ENCODE measurements at places on chromosomes 4 and X.

DNA sequence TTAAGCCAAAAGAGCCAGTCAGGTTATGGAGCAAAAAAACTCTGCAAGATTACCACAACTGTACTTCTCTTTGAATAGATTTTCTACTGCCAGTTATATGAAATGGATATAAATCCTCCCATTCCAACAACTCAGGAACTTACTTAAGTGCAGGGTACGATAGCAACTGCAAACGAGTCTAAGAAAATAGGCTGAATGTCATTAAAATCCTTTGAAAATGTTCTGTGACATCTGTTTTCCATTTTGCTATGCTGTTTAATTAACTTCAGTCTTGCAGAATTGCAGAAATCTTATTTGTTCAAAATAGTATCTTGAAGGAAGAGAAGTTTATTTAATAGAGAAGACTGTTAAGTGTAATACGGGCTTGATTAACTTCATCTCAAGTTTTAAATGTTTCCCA lies 243.8 kb downstream of the PALLD start:
- no peak for DNase-seq

- DNase-seq, result no peak
Observed at GRCh38 chr4:108943976-108944591, 181.2 kb upstream of the ETNPPL start.

- no peak for DNase-seq
Observed at GRCh38 chrX:106619797-106620196, 8.0 kb downstream of the RADX start.

DNA sequence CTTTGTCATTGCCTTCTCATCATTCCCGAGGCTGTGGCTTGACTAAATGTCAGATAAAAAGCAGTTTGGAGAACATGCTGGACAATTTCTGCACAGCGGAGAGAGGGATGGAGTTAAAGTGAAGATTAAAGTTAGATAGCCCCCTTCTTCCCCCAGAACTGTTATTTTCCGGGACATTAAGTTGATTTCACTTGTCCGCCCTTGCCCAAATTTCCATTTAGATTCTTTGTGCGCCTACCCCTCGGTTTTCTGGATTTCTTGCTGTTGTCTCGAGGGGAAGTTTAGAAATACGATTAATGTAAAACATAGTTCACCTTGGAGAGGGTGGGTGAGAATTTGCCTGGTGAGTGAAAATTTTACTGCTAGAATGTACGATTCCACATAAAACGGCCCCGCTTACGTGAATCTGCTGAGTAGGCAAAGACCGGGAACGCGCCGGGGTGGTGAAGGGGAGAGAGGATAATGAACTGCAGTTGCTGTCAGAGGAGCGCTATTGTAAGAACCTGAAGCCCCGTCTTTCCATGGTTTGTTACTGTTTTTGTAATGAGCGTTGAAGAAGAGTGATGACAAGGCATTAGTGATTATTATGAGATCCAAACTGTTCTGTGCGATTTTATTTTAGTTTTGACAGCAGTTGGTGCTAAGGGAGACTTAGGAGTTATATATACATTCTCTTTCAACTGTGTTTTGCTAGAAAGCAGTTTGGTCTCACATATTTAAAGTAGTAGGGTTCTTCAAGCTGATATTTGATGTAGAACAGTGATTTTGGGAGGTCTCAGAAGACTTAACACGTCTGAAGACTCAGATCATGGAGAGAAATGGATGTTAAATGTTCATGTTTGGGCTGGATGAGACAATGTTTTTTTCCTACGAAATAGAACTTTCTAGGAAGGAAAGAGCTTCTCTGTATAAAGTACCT lies 73.0 kb downstream of the AFF1 start:
- DNase-seq, result peak; percentile 90

- no peak for DNase-seq
Observed at GRCh38 chr4:182556580-182556979, 313.4 kb downstream of the TENM3 start.

DNA sequence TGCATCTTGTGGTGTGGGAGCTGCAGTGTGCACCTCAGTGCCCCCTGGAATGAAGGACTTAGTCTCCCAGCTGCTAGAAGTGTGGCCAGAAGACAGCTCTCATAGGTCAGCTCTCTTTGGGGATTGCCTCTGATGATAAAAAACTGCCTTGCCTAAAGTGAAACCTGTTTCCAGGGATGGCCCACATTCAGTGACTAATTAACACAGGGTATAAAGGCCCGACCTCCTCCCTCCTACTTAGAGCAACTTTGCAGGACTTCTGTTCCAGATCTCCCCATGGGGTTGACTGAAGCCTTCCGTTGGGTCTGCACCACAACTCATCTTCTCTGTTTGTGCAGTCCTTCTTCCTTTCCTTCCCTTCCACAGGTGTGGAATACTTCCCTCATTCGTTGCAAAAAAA lies 53.2 kb downstream of the SPINK2 start:
- DNase-seq, result no peak

GRCh38 chr4:73259571-73260090 lies 1.0 kb upstream of the ANKRD17 start:
- DNase-seq, result no peak

DNA sequence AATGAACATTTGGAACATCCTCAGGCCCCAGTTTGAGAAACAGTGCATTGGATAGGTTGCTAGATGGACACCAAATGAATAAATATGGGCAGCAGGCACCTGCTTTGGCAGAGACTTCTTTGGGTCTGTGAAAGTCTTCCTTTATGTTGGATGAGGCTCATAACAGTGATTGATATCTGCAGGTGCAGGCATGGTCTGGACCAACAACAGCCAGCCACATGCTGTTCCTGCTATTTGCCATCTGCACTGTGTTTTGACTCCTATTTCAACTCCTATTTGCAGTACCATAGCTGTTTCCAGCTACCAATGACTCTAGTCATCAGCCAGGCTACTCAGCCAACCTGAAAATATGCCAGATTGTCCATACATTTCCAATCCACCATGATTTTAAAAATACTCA lies 60.9 kb downstream of the ANAPC4 start:
- DNase-seq, result no peak

DNA sequence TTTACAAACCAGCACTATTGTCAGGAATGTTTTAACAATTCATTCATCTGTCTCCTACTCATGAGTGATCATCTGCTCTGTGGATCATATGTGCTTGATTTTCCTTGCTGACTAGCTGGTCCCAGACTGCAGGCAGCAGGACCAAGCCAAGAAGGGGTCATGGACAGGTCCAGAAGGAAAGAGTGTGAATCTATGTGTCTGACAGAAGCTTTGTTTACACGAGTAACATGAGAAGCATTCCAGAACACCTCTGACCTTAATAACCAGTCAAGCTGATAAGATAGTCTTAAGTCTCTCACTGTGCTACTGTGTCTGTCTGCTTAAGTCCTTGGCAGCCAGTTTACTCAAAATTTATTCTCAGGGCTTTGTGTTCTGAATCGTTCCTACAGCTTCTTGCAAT lies 39.0 kb downstream of the GUCY1A1 start:
- DNase-seq, result no peak

DNA sequence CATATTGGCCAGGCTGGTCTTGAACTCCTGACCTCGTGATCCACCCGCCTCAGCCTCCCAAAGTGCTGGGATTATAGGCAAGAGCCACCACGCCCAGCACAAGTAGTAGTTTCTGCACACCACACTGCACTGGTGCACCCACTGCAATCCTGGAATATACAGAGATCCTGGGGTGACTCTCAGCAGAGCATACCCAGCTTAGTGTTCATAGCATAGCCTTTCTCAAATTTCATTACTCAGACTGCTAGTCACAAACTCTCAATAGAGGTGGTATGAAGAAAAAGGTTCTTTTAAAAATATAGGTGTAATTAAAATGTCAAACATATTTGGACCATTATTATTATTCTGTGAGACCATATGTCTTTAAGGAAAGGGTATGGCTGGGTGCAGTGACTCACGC lies 6.2 kb upstream of the ARHGAP10 start:
- no peak for DNase-seq

DNA sequence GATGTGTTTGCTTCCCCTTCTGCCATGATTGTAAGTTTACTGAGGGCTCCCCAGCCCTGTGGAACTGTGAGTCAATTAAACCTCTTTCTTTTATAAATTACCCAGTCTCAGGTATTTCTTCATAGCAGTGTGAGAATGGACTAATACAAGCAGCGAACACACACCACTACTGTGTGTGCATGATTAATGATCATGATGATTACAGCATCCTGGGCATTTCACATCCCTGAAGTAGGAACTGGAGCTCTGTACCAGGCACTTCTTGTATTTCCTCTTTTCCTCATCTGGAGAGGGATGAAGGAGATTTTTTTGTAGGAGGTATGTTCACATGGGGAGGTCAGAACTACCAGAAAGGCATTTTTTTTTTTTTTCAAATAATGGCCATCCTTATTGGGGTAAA lies 60.8 kb downstream of the PPM1K start:
- no peak for DNase-seq

- DNase-seq, result no peak
Observed at GRCh38 chr4:109877400-109877799, 29.5 kb downstream of the LRIT3 start.

DNA sequence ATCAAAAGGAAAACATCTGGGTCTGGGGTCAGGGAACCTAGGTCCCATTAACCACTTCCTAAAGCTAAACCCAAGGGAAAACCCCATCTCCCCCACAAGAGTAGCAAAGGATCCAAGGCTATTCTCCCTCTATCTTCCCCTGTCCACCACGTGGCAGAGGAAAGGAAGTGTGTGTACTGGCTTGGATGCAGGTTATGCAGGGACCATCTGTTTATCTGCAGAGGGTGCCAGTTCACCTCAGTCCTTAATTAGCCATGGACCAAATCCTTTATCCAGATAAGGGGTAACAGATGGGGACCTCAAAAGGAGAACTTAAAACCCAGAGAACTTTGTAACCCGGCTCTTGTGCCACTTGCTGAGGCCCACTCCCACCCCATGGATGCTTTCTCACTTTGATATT lies 135.3 kb downstream of the ZNF518B start:
- no peak for DNase-seq

- DNase-seq, result no peak
Observed at GRCh38 chrX:133214301-133214700, 3.9 kb downstream of the TFDP3 start.

DNA sequence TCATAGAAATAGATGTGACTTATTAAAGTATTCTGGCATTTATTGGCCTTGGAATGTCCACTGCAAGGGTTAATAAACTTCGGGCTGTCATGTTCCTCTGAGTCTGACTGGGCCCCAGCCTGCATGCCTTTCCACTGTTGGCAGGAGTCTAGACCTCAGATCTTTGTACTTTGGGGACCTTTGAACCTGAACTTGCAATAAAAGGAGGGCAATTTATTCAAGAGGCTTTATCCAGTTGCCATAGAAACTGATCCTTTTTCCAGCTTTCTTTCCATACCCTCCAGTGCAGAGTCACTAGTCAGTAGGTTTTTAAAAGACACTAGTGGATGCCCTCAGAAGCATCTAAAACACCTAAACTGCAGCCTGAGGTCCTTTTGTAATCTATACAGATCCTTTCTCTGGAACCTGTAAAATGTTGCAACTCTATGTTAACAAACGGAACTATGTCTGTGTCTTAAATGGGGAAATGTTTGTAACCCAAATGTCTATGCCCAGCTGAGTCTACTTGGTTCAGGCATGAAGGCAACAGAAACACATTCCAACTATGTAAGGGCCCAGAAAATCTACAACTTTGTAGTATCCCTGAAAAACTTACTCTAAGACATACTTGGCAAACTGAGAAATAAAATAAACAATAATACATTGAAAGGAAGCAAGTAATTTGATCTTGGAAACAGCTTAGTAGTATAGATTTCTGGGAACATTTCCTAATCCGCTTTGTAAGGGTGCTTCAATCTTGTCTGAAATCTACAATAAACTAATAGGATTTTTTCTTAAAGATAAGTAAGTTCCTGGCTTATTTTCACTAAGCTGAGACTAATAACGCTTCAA lies 41.5 kb downstream of the SOWAHB start:
- DNase-seq, result no peak

DNA sequence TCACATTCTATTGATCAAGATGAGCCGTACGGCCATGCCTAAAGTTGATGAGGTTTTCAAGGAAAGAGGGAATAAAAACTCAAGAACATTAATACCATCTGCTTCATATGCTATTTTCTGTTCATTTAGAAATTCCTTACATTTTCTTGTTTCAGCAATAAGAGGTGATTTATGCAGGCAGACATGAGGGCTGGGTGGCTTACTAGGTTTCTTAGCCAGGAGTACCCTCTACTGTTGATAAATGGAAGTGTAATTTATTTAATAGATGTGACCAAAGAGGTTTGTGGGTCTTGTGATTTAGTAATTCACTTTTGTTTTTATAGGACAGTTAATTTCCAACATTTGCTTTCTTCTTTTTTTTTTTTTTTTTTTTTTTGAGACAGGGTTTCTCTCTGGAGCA lies 6.4 kb upstream of the SMIM9 start:
- no peak for DNase-seq

DNA sequence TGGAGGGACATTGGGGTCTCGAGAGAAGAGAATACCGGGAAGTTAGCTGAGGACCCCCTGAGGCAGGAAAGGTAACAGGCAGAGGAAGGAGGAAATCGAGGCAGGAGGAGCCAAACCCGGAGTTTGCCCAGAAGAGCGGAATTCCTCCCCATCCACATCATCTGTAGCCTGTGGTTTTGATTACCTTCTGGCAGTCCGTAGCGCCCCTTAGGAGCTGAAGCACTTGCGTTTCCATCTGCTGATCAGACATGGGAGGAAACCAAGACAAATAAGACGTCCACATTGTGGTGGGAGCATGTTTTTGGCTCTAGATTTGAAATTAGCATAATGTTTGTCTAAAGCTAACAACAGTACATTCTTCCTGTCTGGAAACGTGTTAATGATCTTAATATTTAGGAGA lies 26.8 kb upstream of the HMX1 start:
- no peak for DNase-seq

- DNase-seq, result no peak
Observed at GRCh38 chr4:152258804-152259708, 276.8 kb downstream of the FBXW7 start.

DNA sequence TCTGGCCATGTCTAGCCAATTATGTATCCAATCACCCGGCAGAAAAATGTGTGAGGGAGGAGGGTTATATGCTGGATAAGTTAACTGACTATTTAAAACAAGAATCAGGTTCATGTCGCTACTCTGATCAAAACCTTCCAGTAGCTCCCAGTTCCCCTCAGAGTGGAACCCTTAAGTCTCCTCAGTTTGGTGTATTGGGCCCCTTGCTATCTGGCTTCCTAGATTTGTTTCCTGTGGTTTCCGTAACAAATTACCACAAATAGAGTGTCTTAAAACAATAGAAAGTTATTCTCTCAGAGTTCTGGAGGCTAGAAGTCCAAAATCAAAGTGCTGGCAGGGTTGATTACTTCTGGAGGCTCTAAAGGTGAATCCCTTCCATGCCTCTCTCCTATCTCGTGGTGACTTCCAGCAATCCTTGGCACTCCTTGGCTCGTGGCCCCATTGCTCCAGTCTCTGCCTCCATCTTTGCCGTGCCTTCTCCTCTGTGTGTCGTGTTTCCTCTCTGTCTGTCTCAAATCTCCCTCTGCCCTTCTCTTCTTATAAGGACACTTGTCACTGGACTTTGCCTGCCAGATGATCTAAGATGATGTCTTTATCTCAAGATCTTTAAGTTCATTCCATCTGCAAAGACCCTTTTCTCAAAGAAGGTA lies 10.5 kb upstream of the ENPP6 start:
- no peak for DNase-seq

DNA sequence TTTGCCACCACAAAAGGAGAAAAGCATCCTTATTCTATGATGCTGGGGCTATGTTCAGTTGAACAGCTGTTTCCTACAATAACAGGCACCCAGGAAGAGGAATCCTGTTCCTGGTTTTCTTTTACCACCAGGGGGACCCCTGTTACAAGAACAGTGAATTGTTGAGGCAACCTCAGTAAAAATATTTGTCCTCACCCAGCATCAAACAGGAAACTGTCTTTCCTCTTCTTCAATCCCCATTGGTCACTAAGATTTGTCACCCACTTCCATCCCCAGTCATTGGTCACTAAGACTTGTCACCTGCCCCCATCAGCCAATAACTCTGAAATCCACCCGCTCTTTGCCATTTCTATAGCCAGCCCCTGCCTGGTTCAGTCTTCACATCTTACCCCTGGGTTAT lies 143.5 kb upstream of the GALNT7 start:
- no peak for DNase-seq

All from suprapubic skin (tissue), 4 donors.